ENCODE measurements at places on chromosomes 12 and 14.

- DNase-seq = no peak
These were observed 23.6 kb downstream of the ACADS start for GRCh38 chr12:120749256-120749655.

DNA sequence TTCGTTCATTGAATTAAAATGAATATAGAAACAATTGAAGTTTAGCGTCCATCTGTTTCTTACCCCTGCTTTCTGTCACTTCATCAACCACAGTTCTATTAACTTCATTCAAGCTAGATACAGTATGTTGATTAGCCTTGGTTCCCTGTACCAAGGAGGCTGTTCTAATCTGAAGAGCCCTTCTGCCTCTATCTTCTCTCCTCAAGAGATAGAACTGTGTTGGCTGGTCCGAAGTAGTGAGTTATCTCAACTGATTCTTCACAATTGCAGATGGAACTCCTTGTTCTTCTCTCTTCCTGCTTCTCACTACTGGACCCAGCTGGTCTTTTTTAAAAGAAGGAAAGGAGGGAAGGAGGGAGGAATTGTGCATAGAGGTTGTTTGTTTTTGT, 82.1 kb upstream of the TRAF3 start:
- no peak for DNase-seq

- DNase-seq = no peak
These were observed 60.6 kb downstream of the SPRING1 start for GRCh38 chr12:116677202-116677661.

- no peak for DNase-seq
These were observed 78.3 kb upstream of the BDKRB2 start for GRCh38 chr14:96126339-96126782.

DNA sequence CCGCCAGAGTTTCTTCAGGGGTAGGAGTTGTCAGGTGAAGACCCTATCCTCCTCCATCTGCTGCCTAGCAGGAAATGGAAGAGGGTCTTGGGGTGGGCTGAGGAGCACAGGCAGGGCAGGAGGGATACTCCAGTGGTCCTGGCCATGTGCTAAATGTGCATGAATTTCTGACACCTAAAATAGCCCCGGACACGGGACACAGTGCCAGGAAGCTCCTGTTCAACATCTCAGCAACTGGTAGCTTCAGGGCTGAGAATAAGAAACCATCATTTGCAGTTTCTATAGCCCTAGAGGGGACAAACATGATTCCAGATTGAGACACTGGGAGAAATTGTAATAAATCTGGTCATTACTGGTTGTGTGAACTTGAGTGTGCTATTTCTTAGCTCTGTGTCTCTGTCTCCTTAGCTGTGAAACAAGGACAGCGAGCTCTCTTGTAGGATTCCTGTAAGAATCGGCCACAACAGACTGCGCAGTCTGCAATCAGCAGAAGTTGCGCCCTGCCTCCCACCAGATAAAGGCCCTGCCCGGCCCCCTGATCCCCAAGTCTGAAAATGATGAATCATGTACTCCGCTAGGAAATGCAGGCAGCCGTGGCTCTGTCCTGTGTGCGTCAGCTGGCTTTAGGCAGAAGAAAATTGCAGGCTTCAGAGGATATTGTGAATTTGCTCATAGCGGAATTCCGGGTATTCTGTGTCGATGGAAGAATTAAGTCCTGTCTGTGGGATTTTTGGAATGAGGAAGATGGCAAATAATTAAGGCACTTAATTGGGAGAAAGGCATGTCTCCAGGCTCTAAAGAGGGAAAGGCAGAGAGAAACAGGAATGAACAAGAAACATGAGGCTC, 35.2 kb upstream of the MEG3 start:
- DNase-seq = no peak

- DNase-seq = no peak
These were observed 76.5 kb downstream of the TMEM132D start for GRCh38 chr12:129827102-129827865.

DNA sequence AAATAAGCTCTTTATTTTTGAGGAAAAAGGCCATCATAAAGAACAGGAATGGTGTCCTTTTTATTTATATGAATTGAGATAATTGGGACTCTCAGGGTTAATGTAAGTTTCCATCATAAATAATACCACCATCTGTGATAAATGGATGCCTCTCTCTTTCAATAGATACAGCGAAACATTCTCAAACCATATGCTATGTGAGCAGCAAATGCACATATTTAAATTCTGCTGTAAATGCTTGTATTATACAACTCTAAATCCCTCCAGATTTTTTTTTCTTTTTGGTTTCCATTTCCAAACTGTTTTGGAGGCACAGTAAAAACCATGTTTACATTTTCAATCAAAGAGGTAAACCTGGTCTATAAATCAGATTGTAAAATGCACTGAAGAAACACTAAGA, 132.3 kb downstream of the TMEM132C start:
- DNase-seq = no peak

DNA sequence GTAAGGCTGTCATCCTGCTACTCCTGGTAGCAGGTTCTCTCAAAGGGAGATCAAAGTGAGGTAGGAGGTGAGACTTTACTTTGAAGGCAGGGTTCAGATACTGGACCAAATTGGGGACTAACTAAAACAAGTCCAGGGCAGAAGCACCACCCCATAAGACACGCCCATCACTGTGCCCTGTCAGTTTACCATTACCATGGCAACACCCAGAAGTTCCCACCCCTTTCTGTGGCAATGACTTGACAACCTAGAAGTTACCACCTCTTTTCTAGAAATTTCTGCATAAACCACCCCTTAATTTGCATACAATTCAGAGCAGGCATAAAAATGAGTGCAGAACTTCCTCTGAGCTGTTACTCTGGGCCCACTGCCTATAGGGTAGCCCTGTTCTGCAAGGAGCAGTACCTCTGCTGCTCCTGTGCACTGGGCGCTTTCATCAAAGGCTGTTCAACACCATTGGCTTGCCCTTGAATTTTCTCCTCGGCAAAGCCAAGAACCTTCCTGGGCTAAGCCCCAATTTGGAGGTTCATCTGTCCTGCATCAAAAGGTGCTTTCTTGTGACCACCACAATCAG, 64.8 kb upstream of the MAX start:
- no peak for DNase-seq

GRCh38 chr14:89504091-89504490, 87.1 kb upstream of the FOXN3 start:
- DNase-seq = no peak

DNA sequence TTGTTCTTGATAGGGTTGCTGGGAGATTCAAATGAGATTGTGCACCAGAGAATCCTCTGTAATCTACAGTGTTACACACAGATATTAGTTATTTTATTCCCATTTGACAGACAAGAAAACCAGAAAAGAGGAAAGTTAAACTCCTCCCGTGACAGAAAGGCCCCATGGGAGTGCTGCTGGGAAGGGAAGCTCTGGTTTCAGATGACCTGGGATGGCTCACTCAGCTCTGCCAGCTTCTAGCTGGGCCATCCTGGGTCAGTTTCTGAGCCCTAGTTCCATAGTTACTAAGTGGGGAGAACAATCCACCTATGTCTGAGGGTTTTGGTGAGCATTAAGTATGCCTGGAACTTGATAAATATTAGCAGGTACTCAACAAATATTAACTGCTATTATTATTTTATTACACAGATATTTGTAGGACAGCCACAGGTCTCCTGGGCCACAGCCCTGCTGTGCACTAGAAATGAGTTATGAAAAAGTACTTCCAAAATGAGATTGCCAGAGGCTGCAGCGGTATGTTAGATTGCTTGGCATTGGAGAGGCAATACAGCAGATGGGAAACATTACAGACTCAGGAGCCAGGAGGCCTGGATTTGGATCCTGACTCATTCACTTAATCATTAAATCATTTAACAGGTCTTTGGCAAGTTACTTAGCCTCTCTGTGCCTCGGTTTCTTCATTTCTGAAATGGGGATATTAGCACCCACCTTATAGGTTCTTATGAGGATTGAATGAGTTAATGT, 47.1 kb upstream of the STON2 start:
- no peak for DNase-seq

GRCh38 chr12:93341409-93342049, 36.2 kb upstream of the NUDT4 start:
- no peak for DNase-seq

DNA sequence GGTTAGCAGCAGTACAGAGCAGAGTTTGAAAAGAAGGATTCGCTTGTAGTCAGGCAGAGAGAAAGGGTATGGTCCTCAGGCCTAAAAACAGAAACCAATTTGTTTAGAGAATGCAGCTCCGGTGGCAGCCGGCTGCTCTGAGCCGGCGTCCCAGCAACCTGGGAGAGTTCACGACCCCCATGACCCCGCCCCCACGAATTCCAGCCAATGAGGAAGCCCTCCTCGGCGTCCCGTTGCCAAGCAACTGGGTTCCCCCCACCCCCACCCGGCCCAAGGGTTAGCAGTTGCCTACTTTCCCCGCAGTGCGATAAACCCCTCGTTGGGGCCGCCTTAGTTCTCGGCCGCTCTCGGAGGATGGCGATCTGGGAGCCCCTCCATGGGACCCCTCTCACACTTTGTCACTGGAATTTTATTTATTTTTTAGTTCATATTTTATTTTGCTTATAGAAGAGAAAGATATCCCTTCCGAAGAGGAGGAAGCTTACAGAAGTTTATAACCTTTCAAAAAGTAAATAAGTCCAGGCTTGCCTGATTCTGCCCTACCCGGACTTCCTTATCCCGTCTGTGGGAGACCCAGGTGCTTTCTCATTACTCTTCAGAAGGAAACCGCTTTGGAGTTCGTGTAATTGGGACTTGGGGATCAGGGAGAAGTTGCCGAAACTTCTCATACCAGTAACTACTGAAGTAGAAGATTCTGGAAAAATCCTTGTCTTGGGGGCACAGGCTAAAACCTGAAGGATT, at the start of gene CCDC60:
Gene CCDC60, plus strand, starts transcription at position 300 of the 741 bp plus-strand sequence. CDS start 448 bp downstream, outside the sequence.
- DNase-seq = no peak

GRCh38 chr14:103133210-103134140, 10.2 kb downstream of the TNFAIP2 start:
- no peak for DNase-seq

- no peak for DNase-seq
These were observed 80.6 kb downstream of the APAF1 start for GRCh38 chr12:98725476-98726247.

- DNase-seq = no peak
These were observed 89.8 kb downstream of the SLC15A5 start for GRCh38 chr12:16187660-16188059.

DNA sequence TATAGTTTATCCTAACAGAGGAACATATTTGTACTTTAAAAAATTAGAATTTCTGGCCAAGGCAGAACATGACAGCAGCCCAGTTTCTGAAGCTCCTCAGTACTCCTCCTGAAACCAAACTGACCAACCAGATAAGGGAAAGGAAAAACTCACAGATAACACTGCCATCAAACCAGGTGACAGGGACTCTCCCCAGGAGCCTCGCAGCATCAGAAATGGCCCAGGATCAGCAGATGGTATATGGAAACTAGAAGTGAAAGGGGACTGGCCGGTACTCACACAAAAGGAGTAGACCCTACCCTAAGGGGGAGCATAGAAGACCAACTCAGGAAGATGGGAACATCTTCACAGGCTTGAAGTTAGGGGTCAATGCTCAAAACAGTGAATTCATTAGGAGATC, 22.0 kb downstream of the GALC start:
- no peak for DNase-seq

GRCh38 chr14:53563628-53564027, 393.0 kb downstream of the BMP4 start:
- DNase-seq = no peak

- DNase-seq = no peak
These were observed 170.1 kb upstream of the PWP1 start for GRCh38 chr12:107515446-107515958.

- DNase-seq = no peak
These were observed 2.4 kb downstream of the ERBB3 start for GRCh38 chr12:56082382-56082781.

- peak; percentile 28 for DNase-seq
These were observed 26.5 kb downstream of the ZBTB42 start for GRCh38 chr14:104827177-104828055.

DNA sequence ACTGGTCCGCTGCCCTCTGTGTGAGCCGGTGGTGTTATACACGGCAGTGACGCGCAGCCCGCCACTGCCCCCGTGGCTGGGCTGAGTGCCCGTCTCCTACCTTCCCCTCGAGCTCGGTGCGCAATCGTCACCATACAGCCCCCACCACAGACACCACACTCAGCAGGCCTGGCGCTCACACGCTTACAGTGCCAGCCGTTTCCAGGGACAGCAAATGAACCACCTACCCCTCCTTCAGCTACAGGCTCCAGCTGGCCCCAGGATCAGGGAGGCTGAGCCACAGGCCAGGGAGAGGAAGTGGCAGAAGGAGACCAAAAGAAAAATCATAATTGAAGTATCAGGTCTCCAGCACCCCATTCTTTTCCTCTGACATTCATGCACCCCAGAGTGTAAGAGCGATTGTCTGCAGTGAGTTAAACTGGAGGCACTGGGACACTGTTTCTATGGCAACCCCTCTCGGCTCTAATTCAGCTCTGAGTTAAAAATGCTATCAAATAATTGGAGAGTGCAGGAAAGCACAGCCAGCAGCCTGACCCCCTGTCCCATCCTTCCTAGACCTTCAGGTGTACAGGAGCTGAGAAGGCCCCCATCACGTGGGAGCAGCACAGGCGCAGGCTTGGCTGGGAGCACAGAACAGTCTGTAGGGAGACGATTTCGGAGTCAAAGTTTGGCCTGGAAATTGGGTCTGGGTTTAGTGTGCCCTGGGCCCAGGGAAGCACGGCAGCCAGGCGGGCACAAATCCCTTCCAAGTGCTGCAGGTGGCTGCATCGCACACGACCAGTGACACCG, 18.0 kb downstream of the LRTM2 start:
- DNase-seq = no peak

DNA sequence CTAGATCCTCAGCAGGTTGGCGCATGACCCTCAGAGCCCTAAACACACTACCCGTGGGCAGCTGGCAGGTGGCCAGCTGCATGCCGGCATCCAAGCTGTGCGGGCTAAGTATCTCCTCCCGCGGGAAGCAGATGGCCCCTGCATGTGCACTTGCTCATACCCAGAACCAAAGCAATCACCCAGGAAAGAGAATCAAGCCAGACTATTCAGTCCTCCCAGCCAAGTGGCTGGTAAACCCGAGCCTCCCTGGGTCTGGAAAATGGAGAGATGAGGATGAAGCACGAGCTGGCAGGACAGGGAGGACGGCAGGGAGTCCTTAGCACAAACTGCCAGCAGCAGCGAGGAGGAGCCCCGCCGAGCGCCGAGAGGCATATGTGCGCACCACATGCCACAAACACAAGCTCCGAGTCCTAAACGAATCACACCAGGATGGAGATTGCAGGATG, 139.7 kb downstream of the RIMBP2 start:
- no peak for DNase-seq

All from activated T-helper 1 cell treated with Interleukin-2 at 50 U/mL for 16 hours (primary cell).